NCI-H1092 (cell line): ENCODE measurements at places on chromosomes 5 and 9.

DNA sequence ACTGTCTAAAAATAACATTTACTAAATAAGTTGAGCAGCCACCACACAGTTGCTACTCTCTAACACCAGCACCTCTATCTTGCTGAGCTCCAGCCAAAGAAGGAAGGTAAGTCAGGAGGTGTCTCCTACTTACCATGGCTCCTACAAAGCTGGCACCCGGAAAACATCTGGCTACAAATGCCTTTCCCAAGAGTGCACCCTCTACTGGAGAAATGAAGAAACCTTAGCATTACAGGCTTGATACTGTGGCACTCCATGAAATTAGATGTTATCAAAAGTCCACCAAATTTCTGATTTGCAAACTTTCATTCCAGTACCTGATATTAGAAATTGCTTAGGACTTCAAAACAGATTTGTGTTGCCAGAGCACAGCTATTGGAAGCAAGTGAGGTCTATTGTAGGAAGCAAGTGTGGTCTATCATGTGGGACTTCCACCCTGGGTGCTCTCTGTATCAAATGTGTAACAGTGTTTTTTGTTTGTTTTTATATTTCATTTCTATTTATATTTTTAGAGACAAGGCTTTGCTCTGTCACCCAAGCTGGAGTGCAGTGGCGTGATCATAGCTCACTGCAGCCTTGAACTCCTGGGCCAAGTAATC, 25.7 kb upstream of the RFK start:
- no peak for DNase-seq

GRCh38 chr5:10977011-10977410, 216.0 kb upstream of the DAP start:
- no peak for DNase-seq

- no peak for DNase-seq
Observed at GRCh38 chr9:109652112-109652511, 127.9 kb upstream of the PALM2AKAP2 start.

- DNase-seq = no peak
Observed at GRCh38 chr9:25948182-25948581, 269.9 kb upstream of the TUSC1 start.

GRCh38 chr5:83672646-83673045, 48.0 kb downstream of the HAPLN1 start:
- DNase-seq = no peak

GRCh38 chr9:86281593-86282076, 703 bp downstream of the ISCA1 start:
- no peak for DNase-seq

- DNase-seq = no peak
Observed at GRCh38 chr5:137761566-137761965, 7.4 kb upstream of the HNRNPA0 start.

- no peak for DNase-seq
Observed at GRCh38 chr5:132024789-132025402, 13.4 kb upstream of the ACSL6 start.

DNA sequence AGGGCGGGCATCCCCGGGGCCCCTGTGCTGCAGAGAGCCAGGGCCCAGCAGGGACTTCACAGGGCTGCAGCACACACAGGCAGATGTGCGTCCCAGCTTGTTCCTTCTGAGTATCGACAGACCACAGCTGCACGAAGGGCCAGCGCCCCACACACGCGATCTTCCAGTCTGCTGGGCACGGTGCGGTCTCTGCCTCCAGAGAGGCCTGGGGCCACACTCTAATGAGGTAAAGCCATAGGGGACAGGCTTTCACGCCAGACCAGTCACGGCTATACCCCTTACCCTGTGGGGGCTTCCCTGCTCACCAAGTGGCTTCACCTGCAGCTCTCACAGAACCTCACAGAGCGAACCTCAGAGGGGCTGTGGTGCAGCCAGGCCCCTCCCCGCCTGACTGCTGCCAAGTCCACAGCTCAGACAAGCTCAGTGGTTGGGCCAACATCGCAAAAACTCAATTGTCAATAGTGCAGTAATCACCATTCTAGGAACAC, 82.2 kb downstream of the SHB start:
- DNase-seq = no peak

DNA sequence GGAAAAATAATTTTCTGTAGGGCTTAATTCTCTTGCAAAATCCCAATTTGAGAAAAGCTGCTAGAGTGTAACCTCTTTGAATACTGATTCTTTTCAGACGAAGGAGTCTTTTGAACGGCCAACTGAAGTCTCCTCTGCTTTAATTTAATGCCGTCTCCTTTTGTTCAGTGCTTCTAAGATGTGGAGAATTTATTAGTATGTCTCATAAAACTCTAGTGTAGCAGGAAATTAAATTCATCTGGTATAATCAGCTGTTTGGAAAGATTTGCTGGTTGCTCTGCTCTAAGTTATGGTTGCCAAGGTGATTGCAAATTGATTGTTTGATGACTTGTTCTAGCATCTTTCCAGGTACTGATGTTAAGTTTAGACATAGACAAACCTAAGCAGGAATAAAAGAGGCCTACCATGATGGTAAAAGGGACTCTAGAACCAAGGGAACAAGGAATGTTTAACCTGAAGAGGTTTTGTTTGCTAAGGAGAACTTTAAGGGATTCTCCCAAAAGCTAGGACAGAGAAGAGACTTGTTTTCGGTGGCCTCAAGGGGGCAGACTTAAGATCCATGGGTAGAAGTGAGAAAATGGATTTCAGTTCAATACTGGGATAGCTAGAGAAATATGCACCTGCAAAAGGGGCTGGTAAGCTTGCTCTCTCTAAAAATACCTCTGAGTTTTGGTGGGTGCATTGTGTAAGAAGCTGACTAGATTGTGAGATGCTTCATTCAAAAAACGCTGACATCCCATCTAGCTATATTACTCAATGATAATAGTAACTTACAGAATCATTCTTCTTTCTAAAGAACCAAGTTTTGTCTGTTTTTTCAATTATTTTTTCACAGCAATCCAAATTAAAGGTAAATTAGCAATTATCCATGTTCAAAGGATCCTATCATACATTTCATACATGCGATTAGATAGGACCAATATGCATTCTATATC, 5.7 kb upstream of the ADRB2 start:
- DNase-seq = no peak

DNA sequence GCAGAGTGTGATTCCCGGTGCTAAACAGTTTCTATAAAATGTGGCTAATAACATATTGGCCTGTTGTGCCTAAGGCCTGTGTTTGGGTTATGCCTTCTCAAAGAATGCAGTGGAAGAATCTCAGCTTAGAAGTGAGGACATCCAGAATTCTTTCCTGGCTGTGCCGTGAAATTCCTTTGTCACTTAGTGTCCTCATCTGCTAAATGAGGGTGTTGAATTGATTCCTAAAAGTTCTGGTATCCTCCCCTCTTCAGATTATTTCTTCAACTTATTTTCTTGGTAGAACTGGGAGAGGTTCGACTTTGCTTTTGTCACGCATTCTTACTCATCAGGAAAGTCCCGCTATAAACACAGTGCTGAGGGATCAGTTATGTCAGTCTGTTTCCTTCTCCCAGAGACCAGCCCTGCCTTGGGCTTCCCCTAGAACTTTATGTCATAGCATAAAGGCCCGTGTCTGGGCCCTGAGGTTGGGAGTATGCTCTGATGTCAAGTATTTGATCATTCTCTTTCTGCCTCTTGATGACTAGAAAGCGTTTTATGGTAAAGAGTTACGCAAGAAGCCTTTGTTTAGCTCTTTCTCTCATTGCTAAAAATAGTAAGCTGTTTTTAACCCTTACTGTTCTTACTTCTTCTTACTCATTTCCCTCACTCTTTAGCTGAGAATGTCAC, 29.5 kb downstream of the MTAP start:
- DNase-seq = no peak

DNA sequence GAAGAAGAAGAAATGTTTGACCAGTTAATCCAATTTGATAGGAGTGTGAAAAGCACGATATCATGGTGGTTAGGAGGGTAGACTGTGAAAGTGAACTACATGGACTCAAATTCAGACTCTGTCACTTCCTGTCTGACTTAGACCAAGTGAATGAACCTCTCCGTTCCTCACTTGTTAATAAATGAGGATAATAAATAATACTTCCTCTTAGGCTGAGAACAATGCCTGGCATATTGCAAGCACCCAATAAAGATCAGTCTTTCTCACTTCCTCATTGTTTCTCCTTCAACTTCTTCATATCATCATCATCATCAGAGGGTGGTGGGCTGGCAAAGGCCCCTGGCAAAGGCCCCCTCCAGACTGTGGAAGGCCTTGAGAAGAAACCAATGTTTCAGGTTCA, 148.7 kb downstream of the CDK5RAP2 start:
- DNase-seq = no peak

GRCh38 chr5:14766584-14766983, 102.1 kb downstream of the OTULIN start:
- no peak for DNase-seq

GRCh38 chr5:81898403-81898802, 73.4 kb upstream of the ATG10 start:
- DNase-seq = no peak

DNA sequence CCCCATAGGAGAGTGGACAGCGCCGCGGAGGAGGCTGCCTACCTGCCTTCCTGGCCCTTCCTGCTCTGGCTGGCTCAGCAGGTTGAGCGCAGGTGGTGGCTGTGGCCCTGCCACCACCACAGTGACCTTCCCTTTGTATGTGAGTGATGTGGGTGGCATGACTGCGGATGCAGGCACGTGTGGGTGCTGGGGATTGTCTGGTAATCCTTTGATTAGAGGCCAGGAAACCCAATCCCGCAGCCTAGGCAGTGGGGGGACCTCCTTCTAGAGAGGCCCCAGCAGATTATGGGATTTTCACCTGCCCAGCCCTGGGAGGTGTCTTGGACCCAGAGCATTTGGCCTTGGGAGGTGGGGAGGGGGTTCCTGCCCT, 16.5 kb downstream of the RXRA start:
- no peak for DNase-seq

DNA sequence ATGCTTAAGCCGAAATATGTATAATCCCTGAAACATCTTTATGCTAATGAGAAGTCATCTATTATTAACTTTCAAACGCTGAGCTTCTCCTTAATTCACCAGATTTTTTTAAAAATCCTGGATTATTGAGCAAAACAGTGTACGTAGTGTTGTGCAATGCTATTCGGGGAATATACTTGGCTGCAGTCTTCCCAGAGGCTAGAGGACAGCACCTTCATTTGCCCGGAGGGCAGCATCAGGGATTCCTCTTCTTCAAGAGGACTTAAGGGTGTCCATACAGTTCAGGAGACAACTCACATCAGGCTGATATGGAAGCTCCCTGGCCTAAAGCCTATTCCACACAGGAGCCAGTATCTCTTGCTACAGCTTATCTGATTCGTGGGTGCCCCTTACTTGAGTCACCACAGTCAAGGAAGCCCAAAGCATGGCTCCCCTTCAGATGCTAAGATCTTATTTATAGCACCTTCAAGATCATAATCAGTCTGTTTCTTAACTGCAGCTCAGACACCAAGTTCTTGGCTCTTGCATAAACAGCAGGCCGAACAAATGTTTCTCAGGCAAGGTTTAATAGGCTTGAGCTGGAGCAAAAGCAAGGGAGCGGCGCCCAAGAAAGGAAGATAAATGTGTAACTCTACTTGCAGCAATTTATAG, 29.4 kb downstream of the NUTM2F start:
- DNase-seq = no peak

DNA sequence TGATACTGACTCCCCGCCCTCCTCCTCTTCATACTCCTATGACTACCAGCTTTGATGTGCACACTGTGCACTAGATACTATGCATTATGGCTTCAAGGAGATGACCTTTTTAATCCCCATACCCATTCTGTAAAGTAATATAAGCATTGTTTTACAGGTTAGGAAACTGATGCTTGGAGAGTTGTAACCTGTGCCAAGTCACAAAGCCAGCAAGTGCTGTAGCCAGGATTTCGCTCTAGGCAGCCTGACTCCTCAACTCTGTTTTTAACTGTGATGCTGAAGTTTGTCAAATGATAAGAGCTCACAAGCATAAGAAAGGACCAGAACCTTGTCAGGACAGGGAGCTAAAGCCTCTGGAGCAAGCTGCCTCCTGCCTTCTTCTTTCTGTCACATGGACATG, 461.3 kb downstream of the TMEM232 start:
- no peak for DNase-seq

DNA sequence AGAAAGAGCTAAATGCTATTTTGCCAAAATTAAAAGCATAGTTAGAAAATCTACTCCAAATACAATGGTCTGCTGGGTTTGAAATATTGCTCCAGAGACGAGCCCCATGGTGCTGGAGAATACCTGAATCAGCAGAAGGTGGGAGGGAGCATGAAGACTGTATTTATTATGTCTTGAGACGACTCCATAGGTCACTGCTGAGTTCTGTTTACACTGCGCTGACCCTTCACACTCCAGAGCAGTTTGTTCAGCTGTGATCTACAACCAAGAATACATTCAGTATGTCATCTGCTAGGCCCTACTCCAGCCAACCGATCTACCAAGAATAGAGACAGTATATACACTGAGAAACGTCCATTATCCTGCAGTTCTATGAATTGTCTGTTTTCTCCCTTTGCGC, 150.5 kb downstream of the TLE1 start:
- DNase-seq = no peak

GRCh38 chr9:135275163-135275562, 187.7 kb downstream of the OLFM1 start:
- no peak for DNase-seq

- no peak for DNase-seq
Observed at GRCh38 chr5:145510769-145511168, 324.4 kb downstream of the PRELID2 start.

GRCh38 chr5:9363449-9363848, 182.4 kb downstream of the SEMA5A start:
- DNase-seq = no peak

DNA sequence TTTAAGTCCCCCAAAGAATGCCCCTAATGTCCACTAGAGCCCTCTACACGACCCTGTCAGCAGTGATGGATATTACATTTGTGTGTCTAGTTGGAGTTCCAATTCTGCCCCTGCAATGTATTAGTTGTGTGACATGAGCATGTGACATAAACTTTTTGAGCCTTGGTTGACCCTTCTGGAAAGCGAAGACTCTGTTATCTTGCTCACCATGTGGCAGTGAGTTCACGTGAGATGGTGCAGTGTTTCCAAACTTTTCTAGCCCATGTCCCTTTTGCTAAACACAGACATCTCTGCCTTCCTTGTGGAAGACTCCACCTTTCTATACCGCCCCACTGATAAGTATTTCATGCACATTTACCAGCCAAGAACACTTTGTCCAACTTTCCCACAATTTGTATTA, 87.0 kb upstream of the BOD1 start:
- DNase-seq = no peak

DNA sequence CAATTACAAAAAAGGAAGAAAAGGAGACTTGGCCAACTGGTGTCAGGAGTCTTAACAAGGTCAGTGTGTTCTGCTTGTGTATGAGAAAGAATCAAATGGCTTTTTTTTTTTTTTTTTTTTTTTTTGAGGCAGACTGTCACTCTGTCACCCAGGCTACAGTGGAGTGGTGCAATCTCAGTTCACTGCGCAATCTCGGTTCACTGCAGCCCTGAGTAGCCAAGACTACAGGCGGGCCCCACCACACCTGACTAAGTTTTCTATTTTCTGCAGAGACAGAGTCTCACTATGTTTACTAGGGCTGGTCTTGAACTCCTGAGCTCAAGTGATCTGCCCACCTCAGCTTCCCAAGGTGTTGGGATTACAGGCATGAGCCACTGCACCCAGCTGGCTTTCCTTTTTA, 3.1 kb upstream of the IL7R start:
- no peak for DNase-seq

- DNase-seq = no peak
Observed at GRCh38 chr9:129164246-129164930, 13.7 kb downstream of the IER5L start.
